ENCODE measurements at places on chromosomes 5 and 9. TPM values are rescaled to one million over a fixed set of nuclear protein-coding genes. Genes with fewer than 3 reads are reported as not detected.

SH3TC2 gene
- total RNA-seq: not detected

DNA sequence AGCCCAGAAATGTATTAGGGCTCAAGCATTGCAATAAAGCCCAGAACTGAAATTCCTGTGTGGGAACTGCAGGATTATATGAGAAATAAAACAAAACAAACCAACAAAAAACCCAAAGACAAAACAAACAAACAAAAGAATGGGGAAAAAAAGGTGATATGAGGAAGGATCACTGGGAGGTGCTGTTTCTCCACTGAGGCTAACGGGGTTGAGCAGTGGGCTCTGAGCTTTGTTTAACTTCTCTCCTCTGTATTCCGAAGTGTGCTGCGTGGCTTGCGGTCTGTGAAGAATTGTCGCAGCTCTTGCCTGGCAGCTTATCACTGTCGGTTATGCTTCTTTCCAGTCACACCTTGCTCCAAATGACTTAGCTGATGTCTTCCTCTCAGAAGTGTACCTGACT is 106.3 kb downstream of the TENT4A start:
- peaks cover 4% of the 10 kb centered on the region for H3K4me1 ChIP-seq
- DNase-seq: peak; percentile 16
- H3K27me3 ChIP-seq: peaks cover 20% of the 10 kb centered on the region
- peaks cover 3% of the 10 kb centered on the region for H3K36me3 ChIP-seq

GRCh38 chr5:169344629-169345028 is 43.7 kb upstream of the SLIT3 start:
- no peak overlapping the region for H3K4me3 ChIP-seq
- no peaks in the 10 kb centered on the region for H3K4me1 ChIP-seq
- no peak overlapping the region for H3K27ac ChIP-seq
- H3K27me3 ChIP-seq: peaks cover 1% of the 10 kb centered on the region
- no peaks in the 10 kb centered on the region for H3K36me3 ChIP-seq

DNA sequence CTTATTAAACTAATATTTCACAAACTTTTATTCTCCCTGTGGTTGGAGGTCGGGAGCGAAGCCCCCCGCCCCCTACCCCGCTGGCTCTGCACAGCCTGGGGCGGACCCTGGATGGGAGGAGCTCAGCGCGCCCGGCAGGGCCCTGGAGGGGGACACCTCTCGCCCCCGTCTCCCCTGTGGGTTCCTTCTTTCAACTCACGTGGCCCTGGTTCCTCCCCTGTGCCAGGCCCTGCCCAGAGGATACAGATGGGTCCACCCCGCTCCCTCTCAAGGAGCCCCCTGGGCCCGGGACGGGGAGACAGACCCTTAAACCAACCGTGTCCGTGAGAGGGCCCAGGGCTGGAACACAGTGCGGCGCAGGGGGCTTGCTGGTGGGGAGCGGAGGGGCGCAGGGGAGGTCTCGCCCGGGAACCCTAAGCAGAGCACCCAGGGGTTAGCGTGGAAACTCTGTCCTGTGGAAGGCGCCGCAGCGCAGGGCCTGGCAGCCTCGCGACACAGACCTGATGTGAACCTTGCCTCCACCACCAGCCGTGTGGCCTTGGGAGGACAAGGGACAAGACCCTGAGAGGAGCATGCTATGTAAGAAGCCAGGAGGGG is 103.7 kb upstream of the MVB12B start:
- H3K4me3 ChIP-seq: no peak overlapping the region
- H3K27ac ChIP-seq: no peak overlapping the region
- peaks cover 49% of the 10 kb centered on the region for H3K27me3 ChIP-seq

DNA sequence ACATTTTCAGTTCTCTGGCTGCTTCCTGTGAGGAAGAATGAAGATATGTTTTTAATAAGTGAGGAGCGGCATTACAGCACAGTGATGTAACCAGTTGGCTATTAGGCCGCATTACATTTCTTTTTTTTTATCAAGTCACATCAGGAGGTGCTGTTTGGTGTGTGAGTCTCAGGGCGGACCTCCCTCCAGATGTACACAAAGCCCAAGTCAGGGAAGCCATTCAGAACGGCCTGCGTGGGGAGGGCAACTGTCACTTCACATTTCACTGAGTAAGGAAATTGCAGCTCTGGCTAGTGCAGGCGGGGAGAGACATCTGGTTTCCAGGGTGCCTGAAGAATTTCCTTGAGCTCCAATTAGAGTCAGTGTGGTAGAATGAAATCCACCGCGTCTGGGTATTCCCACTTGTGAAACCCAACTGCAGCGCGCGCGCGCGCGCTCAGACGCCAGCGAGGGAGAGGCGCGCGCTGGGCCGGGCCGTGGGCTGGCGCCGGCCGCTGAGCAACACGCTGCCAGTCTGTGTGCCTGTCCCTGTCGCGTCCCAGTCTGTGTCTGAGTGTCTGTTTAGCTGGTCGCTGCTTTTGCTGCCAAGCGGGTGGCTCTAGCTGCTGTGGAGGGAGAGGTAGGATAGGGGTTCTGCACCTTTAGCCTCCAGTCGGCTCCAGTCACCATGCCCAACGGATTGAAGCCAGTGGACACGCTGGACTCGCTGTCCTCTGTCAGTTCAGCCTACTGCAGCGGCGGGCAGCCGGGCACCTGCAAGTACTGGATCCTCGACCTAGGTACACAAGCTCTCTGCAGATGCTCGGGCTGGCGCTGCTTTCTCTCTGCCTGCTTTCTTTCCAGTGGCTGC is 140.8 kb upstream of the OTULINL start:
- no peak for DNase-seq
- H3K4me1 ChIP-seq: peaks cover 18% of the 10 kb centered on the region
- no peak overlapping the region for H3K4me3 ChIP-seq
- H3K27me3 ChIP-seq: peaks cover 4% of the 10 kb centered on the region

GRCh38 chr9:113199683-113200329 is 21.3 kb downstream of the FKBP15 start:
- H3K27me3 ChIP-seq: no peaks in the 10 kb centered on the region
- peaks cover 69% of the 10 kb centered on the region for H3K36me3 ChIP-seq
- no peak overlapping the region for H3K27ac ChIP-seq
- DNase-seq: no peak
- no peaks in the 10 kb centered on the region for H3K4me1 ChIP-seq
- H3K4me3 ChIP-seq: no peak overlapping the region

GRCh38 chr9:21590058-21590996 is 108.2 kb upstream of the IFNE start:
- H3K27ac ChIP-seq: no peak overlapping the region
- H3K4me3 ChIP-seq: no peak overlapping the region
- no peaks in the 10 kb centered on the region for H3K36me3 ChIP-seq
- DNase-seq: no peak

GRCh38 chr5:150904479-150905311 is at the start of gene ZNF300:
Gene ZNF300 (minus strand): TSS chr5:150904980. CDS start chr5:150903155, 1,825 bp downstream.
- H3K27ac ChIP-seq: peak within 1 kb of the TSS; percentile 79
- H3K4me1 ChIP-seq: peaks cover 5% of the 10 kb centered on the region
- peaks cover 4% of the 10 kb centered on the region for H3K27me3 ChIP-seq
- H3K4me3 ChIP-seq: peak within 1 kb of the TSS; percentile 51
- DNase-seq: peak; percentile 39
- H3K36me3 ChIP-seq: peaks cover 15% of the 10 kb centered on the region

DNA sequence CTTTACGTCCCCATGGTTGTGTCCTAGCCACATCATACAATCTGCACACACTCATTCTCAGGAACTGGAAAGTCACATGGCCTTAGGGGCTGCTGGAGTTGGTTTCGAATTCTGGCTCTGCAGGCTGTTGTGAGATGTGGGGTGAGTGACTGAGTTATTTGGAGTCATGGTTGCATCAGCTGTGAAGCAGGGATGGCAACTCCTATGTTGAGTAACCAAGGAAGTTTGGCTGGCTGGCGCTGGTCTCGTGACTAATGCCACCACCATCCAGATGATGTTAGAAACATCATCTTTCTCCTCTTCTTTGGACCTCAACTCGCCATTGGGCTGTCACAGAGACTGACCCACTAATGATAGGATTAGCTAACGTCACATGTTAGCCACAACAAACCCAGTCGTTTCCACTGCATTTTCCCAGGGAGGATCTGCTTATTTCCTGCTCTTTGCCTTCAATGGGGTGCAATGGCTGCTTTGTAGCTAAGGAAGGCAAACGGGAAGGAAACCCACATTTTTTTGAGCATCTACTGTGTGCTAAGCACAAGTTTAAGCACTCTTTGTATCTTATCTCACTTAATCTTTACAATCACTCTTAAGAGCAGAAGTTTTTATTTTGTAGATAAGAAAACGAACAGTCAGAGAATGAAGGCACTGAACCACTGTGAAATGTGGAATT is 78.1 kb upstream of the UBTD2 start:
- H3K4me1 ChIP-seq: peaks cover 20% of the 10 kb centered on the region
- peaks cover 5% of the 10 kb centered on the region for H3K27me3 ChIP-seq
- no peak overlapping the region for H3K4me3 ChIP-seq
- H3K36me3 ChIP-seq: no peaks in the 10 kb centered on the region
- H3K27ac ChIP-seq: no peak overlapping the region
- DNase-seq: peak; percentile 25

SV2C gene
- not detected for total RNA-seq

DNA sequence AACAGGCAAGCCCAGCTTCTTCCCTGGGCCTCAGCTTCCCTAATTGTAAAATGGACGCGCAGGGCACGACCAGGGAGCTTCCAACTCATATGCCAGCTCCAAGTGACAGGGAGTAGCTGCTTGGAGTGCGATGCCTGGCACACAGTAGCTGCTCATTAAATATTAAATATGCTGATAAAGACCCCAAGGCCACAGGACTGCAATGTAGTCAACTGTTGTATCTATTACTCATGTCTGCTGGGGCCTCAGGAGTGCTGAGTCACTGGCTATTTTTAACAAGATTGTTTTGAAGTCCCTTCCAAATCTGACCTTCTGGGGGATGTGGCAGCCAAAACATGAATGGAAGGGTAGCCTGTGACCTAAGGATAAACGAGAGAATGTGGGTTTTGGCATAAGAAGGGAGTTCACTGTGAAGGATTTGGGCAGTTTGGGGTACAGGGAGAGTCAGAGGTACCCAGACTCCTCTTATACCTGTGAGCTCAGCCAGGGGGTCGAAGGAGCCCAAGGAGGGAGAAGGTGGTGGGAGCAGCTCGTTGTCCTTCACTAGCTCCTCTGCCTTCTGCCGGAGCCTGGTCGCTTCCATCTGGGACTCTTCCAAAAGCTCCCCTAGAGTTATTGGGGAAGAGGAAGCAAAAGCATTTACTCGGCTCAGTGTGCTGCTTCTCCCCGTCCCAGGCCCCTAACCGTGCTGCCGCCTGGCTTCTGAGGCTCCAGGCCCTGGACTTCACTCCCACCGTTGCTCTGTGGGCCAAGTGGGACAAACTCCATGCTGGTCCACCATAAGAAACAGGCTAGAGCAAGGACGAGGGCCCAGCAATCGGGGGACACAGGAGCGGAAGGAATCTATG is 17.5 kb downstream of the TNIP1 start:
- no peak for DNase-seq
- H3K4me3 ChIP-seq: no peak overlapping the region
- peak overlapping the region; percentile 35 for H3K27ac ChIP-seq
- H3K4me1 ChIP-seq: peaks cover 59% of the 10 kb centered on the region
- H3K36me3 ChIP-seq: peaks cover 69% of the 10 kb centered on the region

PRSS3 gene
- total RNA-seq: not detected

CSF1R gene
- not detected for total RNA-seq

DNA sequence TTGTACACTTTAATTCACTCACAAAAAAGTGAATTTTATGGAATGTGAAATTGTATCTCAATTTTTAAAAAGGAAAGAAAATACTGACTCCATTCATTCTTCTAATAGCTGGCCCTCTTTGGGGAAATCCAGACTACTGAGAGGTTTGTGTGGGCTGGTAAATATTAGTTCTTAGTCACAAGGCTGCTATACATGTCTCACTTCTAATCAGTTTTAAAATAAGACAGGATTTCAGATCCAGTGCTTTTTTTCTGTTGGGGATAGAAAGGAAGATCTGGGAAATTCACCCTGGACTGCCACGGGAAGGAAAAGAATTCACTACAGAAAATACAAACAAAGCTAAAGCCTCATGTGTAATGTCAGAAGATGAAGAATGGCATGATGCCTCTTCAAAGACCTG is 32.7 kb upstream of the ADAMTSL1 start:
- no peak overlapping the region for H3K4me3 ChIP-seq
- no peaks in the 10 kb centered on the region for H3K36me3 ChIP-seq
- no peak for DNase-seq
- no peaks in the 10 kb centered on the region for H3K4me1 ChIP-seq
- H3K27ac ChIP-seq: no peak overlapping the region

DNA sequence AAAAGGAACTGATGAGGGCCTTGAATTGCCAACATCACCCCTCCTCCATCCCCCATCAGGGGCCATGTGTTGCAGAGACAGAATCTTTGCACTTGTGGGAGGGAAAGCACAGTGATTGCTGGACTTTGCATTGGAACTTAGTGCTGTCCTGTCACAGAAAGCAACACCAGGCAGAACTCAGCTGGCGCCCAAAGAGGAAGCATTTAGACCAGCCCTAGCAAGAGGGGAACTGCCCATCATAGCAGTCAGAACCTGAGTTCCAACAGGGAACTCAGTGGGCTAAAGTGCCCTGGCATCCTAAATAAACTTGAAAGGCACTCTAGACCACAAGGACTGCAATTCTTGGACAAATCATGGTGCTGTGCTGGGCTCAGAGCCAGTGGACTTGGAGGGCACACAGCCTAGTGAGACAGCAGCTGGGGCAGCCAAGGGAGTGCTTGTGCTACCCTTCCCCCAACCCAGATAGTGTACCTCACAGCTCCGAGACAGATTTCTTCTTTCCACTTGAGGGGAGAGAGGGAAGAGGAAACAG is 128.1 kb downstream of the ACTL7B start:
- H3K36me3 ChIP-seq: no peaks in the 10 kb centered on the region
- no peak for DNase-seq
- no peaks in the 10 kb centered on the region for H3K27me3 ChIP-seq
- H3K4me3 ChIP-seq: no peak overlapping the region

DNA sequence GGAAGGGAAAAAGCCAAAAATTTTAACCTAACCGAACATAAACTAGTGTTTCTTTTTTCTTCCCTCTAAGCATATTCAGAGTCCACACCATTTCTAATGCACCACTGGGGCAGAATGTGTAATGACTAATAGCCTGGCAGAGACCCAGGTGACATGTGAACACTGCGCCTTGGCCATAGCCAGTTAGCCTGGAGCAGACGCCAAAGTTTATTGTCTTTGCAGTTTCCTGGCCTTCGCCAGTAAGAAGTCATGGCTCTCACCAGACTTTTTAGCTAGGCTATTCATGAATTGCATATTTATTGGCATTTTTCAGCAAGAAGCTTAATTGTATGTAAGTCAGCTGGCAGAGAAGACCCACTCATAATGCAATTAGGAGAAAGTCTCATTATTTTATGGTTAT is 182.8 kb upstream of the SLC27A6 start:
- peaks cover 4% of the 10 kb centered on the region for H3K4me1 ChIP-seq
- no peak overlapping the region for H3K4me3 ChIP-seq
- no peak for DNase-seq
- H3K27me3 ChIP-seq: no peaks in the 10 kb centered on the region
- H3K27ac ChIP-seq: no peak overlapping the region
- no peaks in the 10 kb centered on the region for H3K36me3 ChIP-seq

GRCh38 chr9:73595036-73595545 is 443.4 kb downstream of the ANXA1 start:
- no peaks in the 10 kb centered on the region for H3K27me3 ChIP-seq
- no peak overlapping the region for H3K27ac ChIP-seq
- no peak for DNase-seq
- no peaks in the 10 kb centered on the region for H3K36me3 ChIP-seq

Data from activated CD8-positive, alpha-beta T cell treated with anti-CD3 and anti-CD28 coated beads, Interleukin-2, amount 10 ng/mL, durations not matched to agents 7 days and 5 days (primary cell).